ENCODE measurements at places on chromosomes 13 and 19.

DNA sequence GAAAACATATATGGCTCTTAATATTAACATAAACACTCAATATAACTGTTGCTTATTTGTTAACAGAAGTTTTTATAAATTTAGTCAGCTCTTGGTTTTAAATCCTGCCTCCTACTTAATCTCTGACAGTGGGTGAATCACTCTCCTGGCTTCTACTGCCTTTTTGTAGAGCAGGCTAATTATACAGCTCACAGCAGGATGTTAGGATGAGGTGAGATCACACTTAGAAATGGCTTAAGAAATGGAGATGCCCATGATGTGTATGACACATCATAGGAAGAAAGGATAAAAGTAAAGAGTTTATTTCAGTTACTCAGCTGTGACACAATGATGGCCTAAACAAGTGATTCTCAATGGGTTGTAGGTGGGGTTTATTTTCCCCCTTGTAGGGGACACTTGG is 345.6 kb downstream of the SPRY2 start:
- no peak for DNase-seq

- no peak for DNase-seq
These were observed 24.5 kb downstream of the SAE1 start for GRCh38 chr19:47155148-47155547.

GRCh38 chr13:33174931-33175330 is 110.6 kb downstream of the STARD13 start:
- DNase-seq, result no peak

DNA sequence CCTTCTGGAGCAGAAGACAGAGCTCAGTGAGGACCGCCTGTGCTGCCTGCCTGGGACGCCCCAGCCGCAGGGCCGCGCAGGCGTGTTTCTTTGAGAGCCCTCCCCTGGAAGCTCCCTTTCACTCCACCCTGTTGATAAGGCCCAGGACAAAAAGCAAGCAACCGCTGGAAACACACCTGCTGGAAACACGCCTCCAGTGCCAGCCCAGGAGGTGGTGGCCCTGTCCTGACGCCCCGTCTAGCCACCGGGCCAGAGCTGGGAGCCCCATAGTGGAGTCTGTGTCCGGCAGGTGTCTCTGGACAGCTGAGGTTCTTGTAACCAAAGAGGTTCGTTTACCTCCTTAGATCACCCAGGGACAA is 173.8 kb downstream of the KATNAL1 start:
- DNase-seq, result no peak

DNA sequence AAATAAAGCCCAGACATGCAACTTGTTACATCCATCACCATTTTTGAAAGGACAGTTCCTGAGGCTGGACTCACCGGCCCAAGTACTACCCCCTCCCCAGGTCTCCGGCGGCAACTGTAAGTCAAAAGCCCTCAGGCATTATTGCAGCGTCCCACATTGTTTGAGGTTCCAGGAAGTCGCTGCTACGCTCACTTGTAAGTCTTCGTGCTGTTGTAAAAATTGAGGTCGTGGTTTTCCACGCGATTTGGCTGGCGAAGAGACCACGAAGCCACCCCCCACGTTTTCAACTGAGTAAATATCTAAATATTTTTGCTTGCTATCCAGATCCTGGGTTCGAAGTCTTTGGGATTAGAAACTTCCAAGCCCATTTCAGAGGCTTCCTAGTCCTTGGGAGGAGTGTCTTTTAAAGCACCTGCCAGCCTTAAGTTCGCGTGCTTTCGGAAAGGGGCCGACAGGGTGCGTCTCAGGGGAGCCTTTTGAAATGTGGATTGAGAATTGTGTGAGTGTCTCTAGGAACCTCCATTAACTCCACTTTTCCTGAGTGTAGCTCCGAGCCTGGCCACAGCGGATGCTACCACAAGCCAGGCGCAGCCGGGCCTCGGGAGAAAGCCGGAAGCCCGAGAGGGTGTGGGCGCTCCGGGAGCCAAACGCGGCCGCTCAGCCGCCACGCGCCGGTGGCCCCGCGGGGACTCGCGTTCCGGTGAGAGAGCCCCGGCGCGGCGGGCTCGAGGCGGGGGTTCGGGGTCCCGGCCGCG is 434 bp upstream of the FNDC3A start:
- DNase-seq, result peak; percentile 63

GRCh38 chr19:18861235-18861634 is 29.5 kb downstream of the UPF1 start:
- no peak for DNase-seq

GRCh38 chr13:69644447-69644846 is 463.2 kb upstream of the ATXN8OS start:
- no peak for DNase-seq

DNA sequence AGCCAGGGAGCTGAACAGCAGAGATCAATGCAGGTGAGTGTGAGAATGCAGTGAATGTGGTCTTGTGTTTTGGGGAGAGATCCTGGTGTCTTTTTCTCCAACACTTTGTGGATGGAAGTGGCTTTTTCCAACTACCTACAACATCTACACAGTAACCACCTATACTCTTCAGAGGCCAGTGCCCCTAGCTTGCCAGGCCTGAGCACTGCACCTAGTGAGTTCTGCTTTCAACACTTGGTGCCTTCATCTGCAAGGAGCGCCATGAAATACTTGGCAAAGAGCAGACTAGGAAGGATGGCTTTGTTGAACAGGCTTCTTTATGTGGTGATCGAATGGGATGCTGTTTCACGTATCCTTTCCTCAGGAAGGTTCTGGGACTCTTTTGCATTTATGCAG is 21.3 kb upstream of the HMGB1 start:
- no peak for DNase-seq

- no peak for DNase-seq
These were observed 5.9 kb downstream of the PKN1 start for GRCh38 chr19:14439014-14439413.

- no peak for DNase-seq
These were observed 5.1 kb downstream of the ZNF816 start for GRCh38 chr19:52957591-52957990.
